Urinary bladder (tissue), 4 donors: ENCODE measurements at places on chromosomes 5 and 9. TPM values are rescaled to one million over a fixed set of nuclear protein-coding genes. Genes with fewer than 3 reads are reported as not detected.

DNA sequence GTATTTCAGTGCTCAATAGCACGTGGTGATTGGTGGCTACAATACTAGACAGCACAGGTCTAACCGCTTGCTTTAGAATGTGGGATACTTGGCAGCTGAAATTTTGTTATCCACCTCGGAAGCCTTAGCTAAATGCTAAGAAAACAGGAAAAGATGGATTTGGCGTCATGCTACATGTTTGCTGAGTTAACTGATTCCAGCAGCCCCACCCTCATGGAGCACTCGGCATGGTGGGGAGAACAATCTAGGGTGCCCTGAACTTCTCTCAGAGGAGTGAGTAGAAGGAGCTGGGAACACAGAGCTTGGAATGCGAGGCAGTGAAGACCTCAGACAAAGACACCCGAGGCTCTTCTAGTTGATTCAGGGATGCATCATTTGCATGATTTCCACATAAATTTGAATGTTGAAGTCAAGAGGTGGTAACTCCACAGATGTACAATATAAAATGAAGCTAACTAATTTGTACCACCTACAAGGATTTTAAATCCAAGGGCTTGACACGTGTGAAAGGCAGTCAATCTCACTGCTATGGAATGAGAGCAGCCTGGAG, 145.1 kb upstream of the FSTL4 start:
- no peak for DNase-seq

DNA sequence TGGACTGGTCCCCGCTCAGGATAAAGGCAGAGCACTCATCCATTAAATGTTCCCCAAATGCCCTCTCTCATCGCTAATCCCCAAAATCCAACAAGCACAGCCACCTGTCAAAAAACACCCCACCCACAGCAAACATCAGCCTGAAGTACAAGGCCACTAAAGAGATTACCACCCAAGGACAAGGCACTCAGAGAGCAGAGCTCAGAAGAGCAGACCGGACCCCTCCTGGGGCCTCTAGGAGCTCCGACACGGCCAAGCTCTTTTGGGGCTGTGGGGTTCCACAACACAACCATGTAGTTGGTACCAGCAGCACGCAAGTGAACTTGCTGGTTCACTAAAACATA, 9.8 kb downstream of the VDAC1 start:
- DNase-seq: no peak

- no peak for DNase-seq
These were observed at the start of gene PCDHAC1 for GRCh38 chr5:140925806-140926442. Gene PCDHAC1, plus strand, starts transcription at chr5:140926299. Its CDS starts 594 bp downstream, at chr5:140926893.

DNA sequence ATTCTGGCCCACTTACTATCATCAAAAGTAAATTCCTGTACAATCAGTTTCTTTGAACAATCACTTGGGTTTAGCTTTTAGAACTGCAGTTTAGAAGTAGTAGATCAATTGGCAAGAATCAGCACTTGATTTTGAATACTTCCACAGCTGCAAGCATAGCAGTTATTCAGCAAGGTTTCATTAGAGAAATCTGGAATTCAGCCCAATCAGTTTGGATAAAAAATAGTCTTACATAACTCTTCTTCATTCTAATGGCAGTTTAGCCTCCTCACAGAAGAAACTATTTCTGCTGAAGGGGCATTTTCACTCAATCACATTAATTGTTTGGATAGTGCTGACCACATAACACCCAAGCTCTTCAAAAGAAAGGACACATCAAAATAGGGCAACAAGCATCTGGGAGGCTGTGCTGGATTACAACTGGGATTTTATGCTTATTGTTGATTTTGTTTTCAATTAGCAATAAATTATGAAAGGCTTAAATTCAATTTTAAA, 336.2 kb upstream of the PDE4D start:
- no peak for DNase-seq

- DNase-seq: no peak
These were observed 70.9 kb upstream of the FSD1L start for GRCh38 chr9:105376893-105377292.

- DNase-seq: no peak
These were observed 85.9 kb downstream of the GNA14 start for GRCh38 chr9:77562019-77562748.

DNA sequence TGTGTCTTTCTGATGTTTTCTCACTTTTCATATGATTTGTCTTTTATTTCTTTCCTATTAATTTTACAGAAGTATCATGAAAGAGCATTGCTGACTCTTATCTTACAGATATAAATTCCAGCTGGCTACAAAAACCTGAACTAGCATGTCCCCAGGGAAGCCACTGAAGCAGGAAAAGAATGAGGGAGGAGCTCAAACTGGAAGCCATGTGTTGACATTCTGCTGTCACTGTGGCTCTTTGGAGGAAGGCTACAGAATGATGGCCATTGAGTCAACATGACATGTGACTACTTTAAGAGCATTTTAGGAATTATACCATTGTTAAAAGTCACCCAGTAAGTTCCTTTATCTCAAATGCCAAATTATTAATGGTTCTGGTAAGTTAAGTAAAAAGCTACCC, 638.3 kb upstream of the DMAC1 start:
- no peak for DNase-seq

The NR2F1 gene
- 64.8 TPM for total RNA-seq

The FOXE1 gene
- not detected for total RNA-seq

The CORO2A gene
- 4.1 TPM for total RNA-seq

The CRHBP gene
- total RNA-seq: 1.4 TPM
